ENCODE measurements at places on chromosomes 4 and X.

DNA sequence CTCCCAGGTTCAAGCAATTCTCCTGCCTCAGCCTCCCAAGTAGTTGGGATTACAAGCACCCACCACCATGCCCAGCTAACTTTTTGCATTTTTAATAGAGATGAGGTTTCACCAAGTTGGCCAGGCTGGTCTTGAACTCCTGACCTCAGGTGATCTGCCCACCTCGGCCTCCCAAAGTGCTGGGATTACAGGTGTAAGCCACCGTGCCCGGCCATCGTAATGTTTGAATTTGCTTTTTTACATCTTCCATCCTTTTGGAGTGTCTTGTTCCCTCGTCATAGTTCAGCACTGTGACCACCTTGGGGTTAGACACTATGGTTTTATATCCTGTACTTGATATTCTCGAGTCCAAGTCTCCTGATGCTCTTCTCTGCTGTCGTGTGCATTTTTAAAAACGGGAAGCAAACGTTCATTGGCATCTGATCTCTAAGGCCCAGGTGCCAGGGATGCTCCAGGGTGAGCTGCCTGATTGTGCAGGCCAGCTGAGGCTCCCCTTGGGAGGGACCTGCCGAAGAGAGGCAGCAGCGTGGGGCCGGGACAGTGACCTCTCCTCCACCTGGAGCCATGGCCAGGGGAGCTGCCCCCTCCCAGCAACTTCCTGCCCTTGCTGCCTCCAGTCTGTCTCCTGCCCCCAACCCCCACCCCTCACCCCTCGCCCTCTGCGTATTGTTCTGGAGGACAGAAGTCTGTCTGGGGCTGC lies 16.7 kb downstream of the DGKQ start:
- no peak for DNase-seq

- DNase-seq = no peak
Observed at GRCh38 chrX:77434962-77435361, 12.2 kb upstream of the FGF16 start.

- DNase-seq = no peak
Observed at GRCh38 chr4:101886826-101887225, 96.3 kb downstream of the BANK1 start.

DNA sequence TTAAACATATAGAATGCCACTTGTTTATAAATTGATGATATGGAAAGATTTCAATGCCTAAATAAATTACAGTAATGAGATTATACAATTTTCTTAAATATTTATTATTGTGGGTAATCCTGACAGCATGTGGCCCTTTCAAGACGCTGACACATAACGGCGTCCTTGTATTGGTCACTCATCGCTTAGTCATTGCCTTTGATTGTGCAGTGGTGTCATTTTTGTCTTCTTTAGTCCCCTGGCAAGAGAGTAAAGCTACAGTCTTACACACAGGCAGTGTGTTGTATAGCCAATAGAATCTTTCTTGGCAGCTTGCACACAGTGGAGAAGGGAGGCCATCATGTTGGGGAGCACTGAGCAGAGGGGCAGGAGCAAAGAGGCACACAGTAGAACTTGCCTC lies 361.8 kb upstream of the GALNT7 start:
- no peak for DNase-seq

DNA sequence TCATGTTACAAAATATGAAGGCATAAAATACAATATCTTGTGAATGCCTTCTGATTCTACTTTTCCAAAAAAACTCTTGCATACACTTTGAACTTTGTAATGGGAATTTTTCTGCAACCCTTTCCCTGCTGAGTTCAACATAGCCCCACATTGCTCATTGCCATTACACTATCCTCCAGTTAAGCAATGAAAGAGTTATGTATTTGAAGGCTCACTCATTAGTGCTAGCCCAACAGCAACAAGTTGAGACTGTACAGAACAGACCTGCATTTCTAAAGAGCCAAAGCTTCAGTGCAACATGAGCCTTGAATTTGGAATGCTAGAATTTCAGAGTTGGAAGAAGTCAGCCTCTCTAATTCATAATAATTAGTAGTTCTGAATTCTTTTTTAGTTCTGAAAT lies 44.4 kb upstream of the STAG2 start:
- DNase-seq = no peak

DNA sequence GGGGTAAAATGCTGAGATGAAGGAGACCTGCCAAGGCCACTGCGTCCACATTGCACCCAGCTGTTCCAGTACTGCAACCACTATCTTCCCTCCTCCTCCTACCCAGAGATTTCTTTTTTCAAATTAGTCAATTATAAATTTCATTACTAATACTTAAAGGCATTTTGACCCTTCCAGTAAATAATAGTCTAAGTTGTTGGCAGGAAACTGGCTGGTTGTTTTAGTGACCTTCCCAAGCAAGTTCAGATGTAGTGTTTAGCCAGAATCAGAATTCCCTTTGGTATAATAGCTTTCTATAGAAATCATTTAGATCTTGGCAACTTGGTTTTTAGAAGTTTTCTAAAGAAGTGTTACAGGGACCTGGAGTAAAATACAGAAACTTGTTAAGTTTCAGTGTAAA lies 66.0 kb downstream of the AASDH start:
- no peak for DNase-seq

- no peak for DNase-seq
Observed at GRCh38 chr4:1632109-1633104, 51.7 kb downstream of the FAM53A start.

GRCh38 chr4:125045311-125045710 lies 269.4 kb upstream of the FAT4 start:
- no peak for DNase-seq

GRCh38 chr4:166688835-166689234 lies 545.5 kb downstream of the SPOCK3 start:
- no peak for DNase-seq

DNA sequence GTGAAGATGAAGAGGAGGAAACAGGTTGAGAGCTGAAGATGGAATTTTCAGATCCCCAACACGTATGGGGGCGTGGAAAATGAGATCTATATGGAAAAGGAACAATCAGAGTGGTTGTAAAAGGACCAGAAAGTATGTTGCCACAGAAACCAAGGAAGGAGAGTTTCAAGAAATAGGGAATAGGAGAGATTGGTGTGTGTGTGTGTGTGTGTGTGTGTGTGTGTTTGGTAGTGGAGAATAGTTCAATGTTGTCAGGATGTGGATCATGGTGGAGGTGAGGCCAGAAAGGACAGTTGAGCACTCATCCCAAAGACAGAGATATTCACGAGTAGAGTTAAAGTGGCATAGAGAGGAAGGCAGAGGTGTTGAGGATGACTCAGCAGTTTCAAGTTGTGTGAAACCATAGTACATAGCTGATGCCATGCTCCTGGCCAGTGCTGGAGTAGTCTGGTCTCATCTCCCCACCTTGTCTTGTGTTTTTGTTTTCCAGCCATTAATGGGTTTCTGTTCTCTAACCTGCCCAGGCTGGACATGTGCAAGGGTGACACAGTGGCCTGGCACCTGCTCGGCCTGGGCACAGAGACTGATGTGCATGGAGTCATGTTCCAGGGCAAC lies 36.1 kb downstream of the HEPH start:
- DNase-seq = no peak

DNA sequence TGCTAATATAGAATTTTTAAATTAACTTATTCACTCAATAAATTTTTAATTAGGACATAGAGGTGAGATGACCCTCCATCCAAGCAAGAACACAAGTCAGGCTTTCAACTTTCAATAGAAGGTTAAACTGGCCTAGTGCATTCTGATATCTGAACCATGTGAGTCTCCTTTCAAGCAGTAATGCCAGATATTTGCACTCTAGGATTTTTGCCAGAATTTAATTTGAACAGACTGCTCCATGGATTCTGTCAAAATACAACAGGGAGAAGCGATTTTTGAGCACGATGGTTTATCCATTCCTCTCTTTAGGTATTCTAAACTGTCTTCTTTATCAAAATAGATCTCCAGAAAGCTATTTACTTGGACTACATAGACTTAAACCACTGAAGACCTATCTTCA lies 72.0 kb upstream of the DCLK2 start:
- no peak for DNase-seq

GRCh38 chrX:55119712-55120111 lies 30.9 kb downstream of the PAGE2 start:
- no peak for DNase-seq

DNA sequence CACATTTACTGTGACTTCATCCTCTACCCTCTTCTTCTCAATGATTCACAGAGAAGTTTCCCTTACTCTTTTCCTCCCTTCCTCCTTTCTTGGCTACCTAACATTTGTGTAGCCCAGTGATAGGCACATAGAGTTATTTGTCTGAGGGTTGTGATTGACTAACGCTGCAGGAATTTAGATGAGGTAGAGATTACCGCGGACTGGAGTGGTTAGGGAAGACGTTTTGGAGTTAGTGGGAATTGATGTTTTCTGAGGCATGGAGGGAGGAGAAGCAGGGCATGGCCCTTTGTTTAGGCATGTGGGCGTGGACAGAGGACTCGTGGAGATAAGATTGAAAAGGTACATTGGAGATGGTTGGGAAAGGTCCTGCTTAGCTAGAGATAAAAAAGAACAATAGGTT lies 246.7 kb downstream of the GPAT3 start:
- no peak for DNase-seq

DNA sequence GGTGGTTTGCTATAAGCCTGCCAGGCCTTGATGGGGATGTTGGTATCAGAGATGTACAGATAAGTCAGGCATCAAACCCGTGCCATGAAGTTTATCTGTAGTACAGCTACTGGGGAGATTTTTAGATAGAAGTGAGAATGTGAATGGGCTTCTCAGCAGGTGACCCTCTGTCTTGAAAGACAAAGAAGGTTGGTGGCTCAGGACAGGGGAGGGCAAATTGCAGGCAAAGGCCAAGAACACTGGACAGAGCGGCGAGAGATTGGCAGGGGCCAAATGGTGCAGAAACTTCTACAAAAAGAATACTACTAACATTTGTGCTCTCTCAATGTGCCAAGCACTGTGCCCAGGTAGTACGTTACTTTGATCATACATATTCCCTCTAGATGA lies 1.9 kb upstream of the PIM2 start:
- DNase-seq = no peak

DNA sequence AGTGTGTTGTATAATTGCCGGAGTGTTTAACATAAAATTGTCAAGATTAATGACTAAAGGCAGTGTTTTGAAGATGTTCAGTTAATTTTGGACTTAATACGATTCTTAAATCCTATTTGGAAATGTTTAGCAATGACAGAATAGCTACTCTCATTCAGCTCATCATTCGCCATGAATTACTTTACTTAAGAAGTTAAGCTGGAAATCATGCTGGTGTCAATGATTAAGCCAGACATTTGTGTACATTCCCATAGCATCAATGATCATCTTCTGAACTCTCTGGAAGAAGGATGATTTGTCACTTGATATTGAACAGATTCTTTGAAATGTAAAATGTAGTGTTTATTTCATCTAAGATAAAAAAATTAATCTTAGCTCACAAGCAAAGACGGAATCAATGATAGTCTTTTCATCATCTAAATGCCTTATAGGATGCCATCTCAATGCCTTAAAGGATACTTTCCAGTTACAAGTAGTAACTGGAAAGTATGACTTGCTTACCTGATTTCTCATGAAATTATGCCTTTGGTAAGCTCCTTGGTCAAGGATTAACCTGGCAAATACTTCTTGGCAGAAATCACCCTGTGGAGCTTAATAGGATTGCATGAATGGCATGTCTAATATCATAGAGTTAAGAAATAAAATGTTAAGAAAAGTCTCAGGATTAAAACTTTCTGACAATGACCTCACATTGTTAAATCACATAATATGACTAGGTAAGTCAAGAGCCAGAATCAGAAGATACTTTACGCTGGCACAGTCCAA lies 515.5 kb upstream of the AGA start:
- no peak for DNase-seq

DNA sequence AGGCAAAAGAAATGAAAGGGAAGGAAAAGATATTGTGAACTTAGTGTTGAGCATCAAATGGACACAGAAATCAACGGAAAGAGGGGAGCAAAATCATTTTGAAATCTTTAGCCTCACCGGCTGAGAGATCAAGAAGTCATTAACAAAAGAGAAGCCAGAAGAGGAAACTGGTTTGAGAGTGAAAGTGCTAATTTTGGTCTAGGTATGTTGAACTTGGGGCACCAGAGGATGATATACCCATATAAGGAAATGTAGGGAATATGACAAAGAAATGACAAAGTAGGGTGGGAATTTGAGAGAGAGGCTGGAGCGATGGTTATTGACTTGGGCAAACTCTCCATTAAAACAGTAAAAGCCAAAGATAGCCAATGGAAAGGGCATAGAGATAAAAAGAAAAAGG lies 183.4 kb upstream of the ATOH1 start:
- no peak for DNase-seq

- no peak for DNase-seq
Observed at GRCh38 chr4:105451346-105451745, 22.5 kb downstream of the PPA2 start.

DNA sequence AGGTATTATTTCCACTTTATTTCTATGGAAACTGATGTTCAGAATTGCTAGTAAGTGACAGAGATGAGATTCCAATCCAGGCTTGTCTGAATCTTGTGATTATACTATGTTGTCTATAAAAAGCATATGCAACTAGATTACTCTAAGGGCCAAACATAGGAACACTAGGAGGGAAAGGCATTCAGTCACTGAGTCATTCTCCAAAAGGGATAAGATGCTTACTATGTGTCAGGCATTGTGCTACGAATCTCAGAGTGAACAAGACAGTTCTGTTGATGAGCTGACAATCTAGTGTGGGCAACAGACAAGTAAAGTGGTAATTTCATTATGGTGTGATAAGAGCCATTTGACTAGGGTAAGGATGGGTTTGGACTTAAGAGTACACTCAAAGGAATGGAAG lies 77.2 kb downstream of the RASL11B start:
- no peak for DNase-seq

DNA sequence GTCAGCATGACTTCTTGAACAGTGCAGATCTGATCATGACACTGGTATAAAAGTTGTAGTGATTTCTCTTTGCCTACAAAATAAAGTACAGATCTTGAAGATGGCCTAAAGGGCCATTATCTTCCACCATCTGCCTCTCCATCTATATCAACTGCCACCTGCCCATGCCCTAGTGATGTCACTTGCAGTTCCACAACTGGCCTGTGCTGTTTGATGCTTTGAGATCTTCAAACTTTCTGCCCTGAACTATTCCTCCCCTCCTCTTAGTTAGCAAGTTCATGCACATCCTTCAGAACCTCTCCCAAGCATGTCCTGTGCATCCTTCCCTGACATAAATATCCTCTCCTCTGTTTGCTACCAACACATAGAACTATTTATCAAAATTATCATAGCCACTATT lies 217.0 kb downstream of the SOWAHB start:
- no peak for DNase-seq

GRCh38 chr4:68905598-68905938 lies 46.0 kb downstream of the UGT2A3 start:
- no peak for DNase-seq

DNA sequence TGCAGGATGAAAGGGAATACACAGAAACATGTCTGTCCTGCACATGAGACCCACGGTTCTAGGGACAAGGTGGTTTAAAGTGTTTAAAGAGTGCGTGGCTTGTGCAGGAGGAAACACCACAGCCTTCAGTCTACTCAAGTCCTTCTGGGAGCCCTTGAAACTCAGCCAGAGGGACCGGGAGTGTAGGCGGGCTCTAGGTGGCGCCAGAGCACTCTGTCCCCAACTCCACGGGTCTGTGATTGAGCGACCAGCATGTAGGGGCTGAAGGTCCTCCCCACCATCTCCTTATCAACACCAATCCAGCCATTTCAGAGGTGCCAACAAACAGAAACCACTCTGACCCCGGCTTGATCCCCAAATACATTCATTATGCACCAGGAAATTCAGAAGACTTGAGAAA lies 82.0 kb upstream of the CLDN34 start:
- DNase-seq = no peak

- DNase-seq = no peak
Observed at GRCh38 chr4:123866796-123867195, 470.2 kb downstream of the SPRY1 start.

Data from AG04449 (cell line).